Caco-2 (cell line): ENCODE measurements at places on chromosomes 11 and 22.

- no peak for DNase-seq
Observed at GRCh38 chr22:21651521-21652009, 9.5 kb downstream of the SDF2L1 start.

DNA sequence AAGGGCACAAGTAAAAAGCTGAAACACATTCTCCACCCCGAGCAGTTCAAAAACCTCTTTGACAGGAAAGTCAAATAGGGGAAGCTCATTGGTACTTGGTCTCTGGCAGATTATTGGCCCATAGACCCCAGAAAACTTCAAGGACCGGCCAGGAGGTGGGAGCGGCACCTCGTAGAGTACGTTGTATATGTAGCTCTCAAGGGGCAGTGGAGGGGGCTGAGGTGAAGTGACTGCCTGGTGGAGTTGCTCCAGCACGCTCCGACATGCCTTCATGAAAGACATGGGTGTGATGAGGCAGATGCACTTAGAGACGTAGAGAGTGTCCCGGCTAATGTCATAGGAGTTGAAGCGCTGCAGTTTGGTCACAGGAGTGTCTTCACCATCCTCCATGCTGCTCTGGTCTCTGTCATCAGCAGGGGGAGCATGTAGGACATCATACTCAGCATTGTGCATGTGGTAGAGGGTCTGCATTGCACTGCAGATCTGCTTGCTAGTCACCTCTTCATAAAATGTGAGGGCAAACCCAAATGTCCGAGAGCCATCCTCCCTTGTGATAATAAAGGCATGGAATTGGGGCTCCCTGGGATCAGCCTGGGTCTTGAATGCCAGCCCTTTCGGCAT, 61.3 kb downstream of the DENND5A start:
- DNase-seq = peak; percentile 48

DNA sequence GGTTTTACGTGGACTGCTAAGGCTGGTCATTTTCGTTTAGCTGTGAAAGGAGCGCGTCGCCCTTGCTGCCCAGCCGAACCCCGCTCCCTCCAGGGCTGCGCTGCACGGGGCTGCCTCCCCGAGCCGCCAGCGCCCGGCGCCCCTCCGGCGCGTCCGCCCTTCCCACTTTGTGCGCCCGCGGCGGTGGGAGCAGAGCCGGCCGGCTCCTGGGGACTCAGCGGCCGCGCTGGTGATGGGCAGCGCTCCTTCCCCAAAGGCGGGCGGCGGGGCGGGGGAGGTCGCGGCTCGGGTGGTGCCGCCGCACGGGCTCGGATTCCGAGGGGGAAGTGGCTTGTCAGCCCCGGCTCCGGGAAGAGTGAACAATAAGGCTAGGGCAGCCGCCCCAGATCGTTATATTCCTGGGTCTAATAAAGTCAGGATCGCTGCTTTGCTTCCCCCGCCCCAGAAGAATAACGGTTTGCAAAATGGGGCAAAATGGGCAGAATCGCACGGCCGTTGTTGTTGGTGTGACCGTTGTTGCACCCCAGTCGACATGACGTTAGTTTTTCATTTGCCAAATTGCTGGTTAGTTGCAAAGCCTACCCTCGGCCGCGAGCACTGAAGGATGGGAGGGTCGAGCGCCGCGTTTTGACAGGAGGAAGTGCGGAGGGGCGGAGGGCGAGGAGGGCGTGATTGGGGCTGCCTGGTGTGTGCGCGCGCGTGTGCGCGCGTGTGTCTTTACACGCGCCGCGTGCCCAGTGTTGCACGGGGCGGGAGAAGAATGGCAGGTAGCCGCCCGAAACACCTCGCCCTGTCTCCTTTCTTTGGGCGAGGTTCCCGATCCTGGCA, 745 bp downstream of the NCAM1 start:
- DNase-seq = no peak

GRCh38 chr11:7256943-7257342, 5.2 kb downstream of the SYT9 start:
- DNase-seq = no peak

- no peak for DNase-seq
Observed at GRCh38 chr11:18347471-18348125, 25.2 kb downstream of the GTF2H1 start.

DNA sequence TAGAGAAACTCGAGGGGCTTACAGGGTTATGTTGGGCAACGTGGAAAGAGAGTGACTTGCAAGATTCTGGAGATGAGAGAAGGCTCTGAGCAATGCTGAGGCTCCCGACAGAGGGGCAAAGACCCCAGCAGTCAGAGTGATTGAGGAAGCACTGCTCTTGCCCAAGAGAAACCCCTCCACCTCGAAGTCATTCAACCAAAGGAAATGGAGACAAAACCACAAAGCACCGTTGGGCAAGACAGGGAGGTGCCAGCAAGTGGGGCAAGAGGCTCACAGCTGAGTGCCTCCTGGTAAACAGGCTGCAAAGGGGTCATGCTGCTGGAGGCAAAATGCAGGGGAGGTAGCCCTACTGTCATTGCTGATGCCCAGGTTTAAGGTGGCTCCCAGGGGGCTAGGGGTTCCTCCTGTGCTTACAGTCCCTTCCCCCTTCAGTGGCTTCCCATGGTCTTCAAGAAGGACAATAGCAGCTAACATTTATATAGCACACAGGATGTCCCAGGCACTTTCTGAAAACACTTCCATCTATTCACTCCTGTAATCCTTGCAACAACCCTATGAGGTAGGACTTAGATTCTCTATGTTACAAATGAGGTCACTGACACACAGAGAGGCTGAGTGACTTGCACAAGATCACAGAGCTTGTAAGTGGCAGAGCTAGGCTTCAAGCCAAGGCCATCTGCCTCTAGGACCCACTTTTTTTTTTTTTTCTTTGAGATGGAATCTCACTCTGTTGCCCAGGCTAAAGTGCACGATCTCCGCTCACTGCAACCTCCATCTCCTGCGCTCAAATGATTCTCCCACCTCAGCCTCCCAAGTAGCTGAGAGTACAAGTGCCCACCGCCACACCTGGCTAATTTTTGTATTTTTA, 18.1 kb upstream of the MYH9 start:
- no peak for DNase-seq

DNA sequence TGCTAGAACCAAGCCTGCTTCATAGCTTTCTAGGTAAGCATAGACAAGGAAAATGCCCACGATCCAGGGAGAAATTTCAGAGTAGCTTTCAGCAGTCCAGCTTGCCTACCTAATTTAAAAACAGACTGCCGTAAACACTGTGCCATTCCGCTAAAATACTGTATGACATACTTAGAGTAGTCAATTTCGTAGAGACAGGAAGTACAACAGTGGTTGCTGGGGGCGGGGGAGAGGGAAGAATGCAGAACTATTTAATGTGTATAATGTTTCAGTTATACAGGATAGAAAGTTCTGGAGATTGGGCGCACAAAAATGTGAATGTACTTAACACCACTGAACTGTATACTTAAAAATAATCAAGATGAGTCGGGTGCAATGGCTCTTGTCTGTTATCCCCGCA, 56.7 kb downstream of the C11orf58 start:
- DNase-seq = no peak

DNA sequence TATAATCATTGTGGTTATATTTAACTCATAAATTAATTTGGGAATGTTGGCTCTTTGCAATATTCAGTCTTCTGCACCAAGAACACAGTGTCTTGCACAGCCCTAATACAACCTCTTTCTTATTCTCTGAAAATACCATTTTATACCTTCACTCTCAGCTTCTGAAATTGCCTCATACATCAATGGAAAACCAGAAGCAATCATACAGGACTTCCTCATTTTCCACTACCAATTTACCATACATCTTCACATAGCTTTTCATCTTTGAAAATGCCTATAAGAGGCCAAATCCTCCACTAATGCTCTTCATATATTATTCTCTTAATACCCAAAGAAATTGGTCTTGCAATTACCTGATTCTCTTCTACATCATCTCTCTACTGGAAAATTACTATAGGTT, 4.3 kb upstream of the OR2AG1 start:
- no peak for DNase-seq

DNA sequence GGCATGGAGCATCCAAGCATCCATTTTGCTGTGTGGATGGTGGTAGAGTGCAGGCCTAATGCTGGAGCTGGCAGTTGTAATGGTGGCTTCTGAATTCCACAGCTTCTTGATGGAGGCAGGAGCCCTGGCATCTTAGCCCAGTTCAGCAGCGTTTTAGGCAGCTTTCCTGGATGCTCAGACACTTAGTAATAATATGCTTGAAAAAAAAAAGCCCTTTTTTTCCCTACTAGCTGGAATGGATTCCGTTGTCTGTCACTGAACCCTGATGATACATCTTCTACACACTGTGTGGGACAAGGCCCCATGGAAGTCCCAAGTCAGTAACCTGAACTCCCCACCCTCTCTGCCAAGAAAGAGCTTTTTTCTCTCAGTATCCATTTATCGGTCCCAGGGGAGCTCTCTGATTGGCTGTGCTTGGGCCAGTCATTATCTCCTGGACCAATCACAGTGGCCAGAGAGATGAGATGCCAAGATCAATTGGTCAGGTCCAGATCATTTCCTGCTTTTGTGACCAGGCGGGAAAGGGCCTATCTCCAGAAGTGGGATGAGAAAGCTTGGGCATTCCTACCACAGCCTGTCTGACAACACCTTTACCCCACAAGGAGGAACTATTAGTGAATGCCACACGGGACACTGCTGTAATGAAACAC, 34.2 kb downstream of the MCM5 start:
- no peak for DNase-seq

- no peak for DNase-seq
Observed at GRCh38 chr11:69190796-69191536, 35.2 kb downstream of the SMIM38 start.

GRCh38 chr11:119193001-119193400, 7.7 kb downstream of the NHERF4 start:
- no peak for DNase-seq

GRCh38 chr22:32846780-32847491, 45.4 kb downstream of the TIMP3 start:
- DNase-seq = no peak

GRCh38 chr11:124873951-124874350, 8.7 kb downstream of the ROBO3 start:
- DNase-seq = peak; percentile 27

- DNase-seq = no peak
Observed at GRCh38 chr11:91374794-91375193, 849.8 kb upstream of the FAT3 start.

- peak; percentile 76 for DNase-seq
Observed at GRCh38 chr11:106466521-106467080, 389.1 kb downstream of the AASDHPPT start.

GRCh38 chr11:107859459-107860239, 1.1 kb upstream of the SLC35F2 start:
- DNase-seq = peak; percentile 43

GRCh38 chr11:75193711-75194110, 42.8 kb downstream of the SLCO2B1 start:
- DNase-seq = no peak

DNA sequence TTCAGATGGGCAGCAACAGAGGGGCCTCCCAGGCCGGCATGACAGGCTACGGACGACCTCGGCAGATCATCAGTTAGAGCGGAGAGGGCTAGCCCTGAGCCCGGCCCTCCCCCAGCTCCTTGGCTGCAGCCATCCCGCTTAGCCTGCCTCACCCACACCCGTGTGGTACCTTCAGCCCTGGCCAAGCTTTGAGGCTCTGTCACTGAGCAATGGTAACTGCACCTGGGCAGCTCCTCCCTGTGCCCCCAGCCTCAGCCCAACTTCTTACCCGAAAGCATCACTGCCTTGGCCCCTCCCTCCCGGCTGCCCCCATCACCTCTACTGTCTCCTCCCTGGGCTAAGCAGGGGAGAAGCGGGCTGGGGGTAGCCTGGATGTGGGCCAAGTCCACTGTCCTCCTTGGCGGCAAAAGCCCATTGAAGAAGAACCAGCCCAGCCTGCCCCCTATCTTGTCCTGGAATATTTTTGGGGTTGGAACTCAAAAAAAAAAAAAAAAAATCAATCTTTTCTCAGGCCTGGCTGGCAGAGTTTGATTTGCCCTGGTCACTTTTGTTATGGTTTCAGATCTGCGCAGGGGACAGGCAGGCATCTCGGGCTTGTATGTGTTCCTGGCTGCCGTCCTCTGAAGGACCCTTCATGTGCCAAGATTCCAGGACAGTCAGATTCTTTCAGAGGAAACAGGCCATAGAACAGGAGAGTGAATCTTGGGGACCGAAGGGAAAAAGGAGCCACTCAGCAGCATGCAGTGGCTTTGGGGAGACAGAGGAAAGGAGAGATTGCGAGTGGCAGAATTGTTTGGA, 5.3 kb downstream of the TAGLN start:
- no peak for DNase-seq

DNA sequence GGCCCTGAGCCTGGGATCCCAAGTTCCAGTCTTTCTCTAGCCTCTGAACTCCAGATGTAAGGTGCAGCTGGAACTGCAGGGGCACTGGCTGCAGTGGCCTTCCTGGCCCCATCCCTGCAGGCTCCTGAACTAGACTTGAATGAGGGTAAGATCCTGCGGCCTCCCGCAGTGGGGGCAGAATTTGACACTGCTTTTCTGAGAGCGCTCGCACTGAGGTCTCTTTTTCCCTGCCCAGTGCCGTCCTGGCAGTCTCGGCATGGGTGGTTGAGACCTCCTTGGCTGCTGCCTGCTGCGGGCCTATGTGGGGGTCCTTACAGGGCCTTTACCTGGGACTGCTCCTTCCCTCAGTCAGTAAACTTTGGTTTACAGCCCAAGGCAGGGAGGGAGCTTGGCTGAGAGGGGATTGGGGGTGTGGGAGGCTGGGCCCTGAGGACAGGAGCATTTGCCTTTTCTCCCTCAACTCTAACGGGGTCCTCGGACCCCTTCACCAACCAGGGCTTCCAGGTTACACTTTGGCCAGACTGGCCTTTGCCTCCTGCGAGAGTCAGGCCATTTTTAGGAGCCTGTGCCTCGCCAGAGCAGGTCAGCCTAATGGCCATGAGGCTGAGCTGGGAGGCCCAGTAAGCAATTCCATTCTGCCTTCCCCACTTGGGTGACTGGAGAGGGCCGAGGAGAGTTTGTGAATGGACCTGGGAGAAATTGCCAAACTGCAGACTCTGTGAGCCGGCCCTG, 35.4 kb downstream of the FAM83F start:
- no peak for DNase-seq

GRCh38 chr11:80156062-80156461, 715.2 kb upstream of the TENM4 start:
- no peak for DNase-seq

GRCh38 chr11:86608251-86608799, 64.1 kb downstream of the ME3 start:
- DNase-seq = peak; percentile 76

DNA sequence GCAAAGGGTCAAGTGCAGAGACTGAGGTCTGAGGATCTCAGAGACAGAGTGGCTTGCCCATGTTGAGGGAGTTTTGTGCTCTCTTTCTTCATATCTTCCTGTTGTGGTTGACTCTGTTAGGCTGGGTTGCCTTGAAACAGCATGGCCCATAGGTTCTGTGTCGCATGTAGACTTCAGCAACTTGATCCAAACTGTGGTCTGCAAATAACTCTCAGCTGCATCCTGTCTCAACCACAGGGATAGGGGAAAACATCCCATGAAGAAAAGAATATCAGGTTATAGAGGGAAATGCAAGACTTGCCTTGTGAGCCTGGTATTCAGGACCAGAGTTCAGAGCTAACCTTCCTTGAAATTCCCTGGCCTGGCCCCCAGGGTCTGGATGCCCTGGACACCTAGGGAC, 69.4 kb downstream of the FLI1 start:
- no peak for DNase-seq

- DNase-seq = no peak
Observed at GRCh38 chr11:134606251-134606650, 194.2 kb upstream of the B3GAT1 start.

- no peak for DNase-seq
Observed at GRCh38 chr11:20754933-20755332, 85.5 kb downstream of the NELL1 start.

GRCh38 chr11:68010090-68011041, at the start of gene ALDH3B1:
Gene ALDH3B1, plus strand, starts transcription at chr11:68010327. Its CDS starts 4,971 bp downstream, at chr11:68015298.
- DNase-seq = peak; percentile 94

- DNase-seq = peak; percentile 83
Observed at GRCh38 chr22:38317122-38317994, at the start of gene CSNK1E. Gene CSNK1E, minus strand, starts transcription at chr22:38317433. Its CDS starts 3,276 bp downstream, at chr22:38314157.
